Fibroblast of mammary gland (primary cell): ENCODE measurements at places on chromosomes 6 and 20.

- no peak for DNase-seq
Observed at GRCh38 chr20:6426287-6426891, 303.6 kb upstream of the FERMT1 start.

GRCh38 chr6:113065611-113066010, 718.5 kb downstream of the RFPL4B start:
- peak; percentile 50 for DNase-seq

GRCh38 chr6:81309811-81310210, 442.7 kb downstream of the TENT5A start:
- peak; percentile 15 for DNase-seq

DNA sequence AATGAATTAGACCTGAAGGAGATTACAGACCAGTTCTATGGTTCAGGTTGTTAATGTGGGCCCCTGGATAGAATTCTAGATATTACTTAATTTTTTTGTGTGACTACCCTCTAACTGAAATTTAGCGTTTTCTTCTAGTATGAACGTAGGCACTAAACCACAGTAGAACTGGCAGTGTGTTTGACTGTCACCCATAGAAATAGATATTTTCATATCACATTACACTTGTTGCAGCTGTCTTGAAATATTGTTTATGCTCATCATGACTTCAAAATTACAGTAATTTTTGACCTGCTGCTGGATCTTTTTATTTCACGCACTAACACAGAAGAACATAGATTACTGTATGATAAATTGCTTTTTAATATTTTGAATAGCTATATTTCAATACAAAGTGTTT, 31.6 kb downstream of the E2F3 start:
- no peak for DNase-seq

DNA sequence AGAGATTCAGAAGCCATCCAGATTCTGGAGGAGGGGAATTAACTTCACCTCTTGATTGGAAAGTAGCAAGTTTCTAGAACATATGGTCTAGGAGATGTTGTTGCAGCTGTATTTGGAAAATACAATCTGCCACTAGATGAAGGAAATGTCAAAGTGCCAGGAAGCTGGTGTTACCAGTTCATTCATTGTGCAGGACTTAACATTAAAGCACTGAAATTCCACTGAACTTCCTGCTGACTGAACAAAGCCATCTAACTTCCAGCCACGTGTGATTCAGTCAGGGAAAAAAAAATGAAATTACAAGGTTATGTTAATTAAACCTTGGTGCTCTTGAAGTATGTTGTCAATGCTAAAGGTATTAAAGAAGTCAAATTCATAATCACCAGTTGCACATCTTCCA, 321.5 kb upstream of the SASH1 start:
- DNase-seq = no peak

DNA sequence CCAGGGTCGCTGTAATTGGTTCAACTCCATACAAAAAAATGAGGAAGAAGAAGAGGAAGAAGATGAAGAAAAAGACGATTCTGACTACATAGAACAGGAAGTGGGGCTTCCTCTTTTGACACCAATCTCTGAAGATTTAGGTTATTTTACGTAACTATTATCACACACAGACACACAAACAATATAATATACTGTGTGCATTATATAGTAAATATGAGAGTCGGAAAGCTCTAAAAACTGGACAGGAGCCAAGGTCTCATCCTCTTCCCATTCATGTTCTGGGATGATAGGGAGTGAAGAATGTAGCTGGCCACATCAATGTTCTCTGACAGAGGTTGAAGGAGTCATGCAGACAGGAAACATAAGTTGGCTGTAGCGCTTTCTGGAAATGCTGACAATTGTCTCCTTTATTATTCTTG, 13.3 kb downstream of the RSPH4A start:
- no peak for DNase-seq

GRCh38 chr20:33840759-33841435, 29.7 kb downstream of the CHMP4B start:
- DNase-seq = no peak

- no peak for DNase-seq
Observed at GRCh38 chr6:4382362-4382853, 247.0 kb upstream of the ECI2 start.

- DNase-seq = no peak
Observed at GRCh38 chr6:136772685-136773472, 19.4 kb downstream of the MAP3K5 start.

DNA sequence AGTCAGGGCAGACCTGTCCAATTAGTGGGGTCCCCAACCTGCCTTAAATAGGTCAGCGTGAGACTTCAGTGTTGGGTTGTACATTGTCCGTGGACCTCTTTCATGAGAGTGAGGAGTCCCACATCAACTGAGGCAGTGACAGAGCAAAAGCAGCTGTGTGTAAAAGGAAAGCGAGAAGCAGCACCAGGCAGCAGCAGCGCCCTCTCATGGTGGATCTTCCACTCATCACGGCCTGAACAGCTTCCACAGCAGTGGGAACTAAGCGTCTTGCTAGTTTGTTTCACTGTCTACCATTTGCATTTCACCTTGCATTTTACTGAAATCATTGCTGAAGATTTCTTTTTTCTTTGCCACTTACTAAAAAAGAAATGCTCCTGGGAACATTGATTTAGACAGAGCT, 333.8 kb downstream of the PKHD1 start:
- no peak for DNase-seq

DNA sequence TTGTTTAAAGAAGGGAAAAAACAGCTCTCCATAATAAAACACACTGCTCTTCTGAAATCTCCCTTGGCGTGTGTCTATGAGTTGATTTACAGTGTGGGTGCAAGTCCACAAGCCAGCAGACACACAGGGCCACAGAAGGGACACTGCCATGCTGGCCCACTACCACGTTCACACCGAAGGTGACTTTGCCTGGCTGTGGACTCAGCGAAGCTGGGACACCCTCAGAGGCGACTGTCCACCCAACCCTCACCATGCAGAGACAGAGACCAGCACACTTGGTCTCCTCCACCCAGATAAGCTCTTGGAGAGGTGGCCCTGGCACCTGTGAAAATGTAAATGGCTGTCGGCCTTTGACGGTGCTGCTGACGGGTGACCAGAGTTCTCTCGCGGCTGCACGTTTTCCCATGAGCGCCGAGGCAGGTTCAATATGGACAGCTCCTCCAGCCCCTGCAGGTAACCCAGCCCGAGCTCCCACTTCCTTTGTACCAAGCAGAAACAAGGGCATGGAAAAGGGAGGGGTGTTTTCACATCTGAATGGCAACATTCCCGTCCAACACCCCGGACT, 78.0 kb downstream of the YTHDF1 start:
- no peak for DNase-seq

DNA sequence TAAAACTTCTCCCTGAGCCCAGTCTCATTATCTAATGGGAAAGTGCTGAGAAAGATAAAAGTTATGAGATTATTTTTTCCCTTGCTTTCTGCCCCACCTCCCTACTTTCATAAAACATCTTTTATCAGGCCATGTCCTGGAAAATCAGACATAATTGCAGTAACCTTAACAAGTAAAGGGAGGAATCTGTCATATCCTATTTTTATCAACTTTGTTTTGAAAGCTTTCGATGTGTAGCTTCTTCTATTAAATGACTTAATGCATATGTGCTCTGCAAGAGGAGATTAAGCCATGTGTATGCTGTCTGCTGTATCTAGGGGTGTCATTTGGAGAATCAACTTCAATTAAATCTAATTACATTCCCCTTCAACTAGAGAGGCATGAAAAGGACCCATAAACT, 408.9 kb downstream of the CBLN4 start:
- no peak for DNase-seq

GRCh38 chr6:65719101-65719500, 12.1 kb upstream of the EYS start:
- no peak for DNase-seq

DNA sequence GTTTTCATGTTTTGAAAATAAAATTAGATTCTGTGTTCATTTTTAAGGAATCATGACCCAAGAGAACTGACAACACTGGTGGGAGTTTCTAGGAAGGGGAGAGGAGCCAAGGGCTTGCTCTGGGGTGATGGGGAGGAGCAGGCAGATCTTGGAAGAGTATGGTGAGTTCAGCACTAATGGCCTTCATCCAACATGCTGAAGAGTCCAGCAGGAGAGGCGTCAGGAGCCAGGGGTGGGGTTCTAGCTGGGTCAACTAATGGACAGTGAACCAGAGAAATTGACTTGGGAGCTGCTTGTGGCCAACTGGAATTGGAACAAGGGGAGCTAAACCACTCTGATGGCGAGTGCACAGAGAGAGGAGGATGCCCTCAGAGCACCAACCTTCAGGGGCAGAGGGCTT, 107.1 kb downstream of the MRPL14 start:
- peak; percentile 81 for DNase-seq

- DNase-seq = no peak
Observed at GRCh38 chr20:50037123-50037522, 54.3 kb downstream of the SNAI1 start.

DNA sequence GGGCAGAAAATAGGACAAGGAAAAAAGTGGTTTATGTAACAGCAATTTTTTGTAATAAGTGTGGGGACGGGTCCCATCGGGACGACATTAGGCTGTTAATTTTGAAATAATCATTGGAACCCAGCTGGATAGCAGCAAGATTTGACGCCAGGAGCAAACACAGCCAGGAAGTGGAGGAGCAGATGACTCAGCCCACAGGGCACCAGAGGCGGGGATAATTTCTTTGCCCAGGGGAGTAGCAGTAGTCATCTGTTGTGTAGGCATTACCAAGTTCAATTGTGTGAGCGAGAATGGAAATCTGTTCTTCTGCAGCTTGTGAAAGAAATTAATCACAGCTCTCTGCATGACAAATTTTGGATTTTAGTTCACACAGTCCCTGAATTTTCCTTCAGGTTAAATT, 22.6 kb upstream of the RIN2 start:
- peak; percentile 91 for DNase-seq

DNA sequence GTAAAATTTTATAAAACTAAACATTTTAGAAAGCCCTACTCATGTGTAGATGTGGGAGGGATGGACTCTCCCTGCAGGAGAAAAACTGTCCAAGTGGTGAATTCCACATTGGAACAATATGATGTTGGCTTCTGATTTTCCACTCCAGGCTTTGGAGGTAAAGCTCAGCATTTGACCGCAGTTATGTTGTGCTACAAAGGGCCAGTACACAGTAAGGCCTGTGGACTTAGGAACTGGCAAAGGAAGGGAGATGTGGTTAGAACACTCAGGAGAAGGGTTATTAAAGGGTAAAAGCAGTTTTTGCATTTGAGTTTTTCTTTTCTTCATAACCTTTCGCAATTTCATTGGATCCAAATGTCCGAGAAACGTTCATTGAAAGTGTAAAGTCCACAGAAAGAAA, 150.3 kb upstream of the SASH1 start:
- DNase-seq = peak; percentile 98

GRCh38 chr6:37251211-37251780, 6.3 kb upstream of the TBC1D22B start:
- DNase-seq = peak; percentile 78

GRCh38 chr6:34350137-34350933, 42.1 kb downstream of the NUDT3 start:
- DNase-seq = no peak

- no peak for DNase-seq
Observed at GRCh38 chr20:47343007-47343472, 13.5 kb downstream of the ZMYND8 start.

DNA sequence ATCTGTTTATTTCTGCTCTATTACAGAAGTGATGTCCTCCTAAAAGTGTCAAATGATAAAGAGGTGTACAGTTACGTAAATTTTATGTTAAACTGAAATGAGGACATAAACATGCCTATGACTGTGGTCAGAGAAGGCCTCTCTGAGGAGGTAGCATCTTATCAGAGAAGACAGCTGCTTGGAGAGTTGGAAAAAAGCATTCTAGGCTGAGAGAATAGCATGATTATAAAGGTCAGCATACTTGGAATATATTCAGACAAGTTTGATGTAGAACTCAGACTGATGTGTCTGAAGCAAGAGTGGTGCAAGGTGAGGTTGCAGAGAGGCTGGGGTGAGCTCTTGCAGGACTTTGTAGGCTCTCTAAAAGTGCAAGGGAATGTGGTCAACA, 3.1 kb upstream of the PCNA start:
- no peak for DNase-seq

- no peak for DNase-seq
Observed at GRCh38 chr6:154134471-154135147, 95.6 kb downstream of the OPRM1 start.

GRCh38 chr6:81172056-81172740, 580.3 kb downstream of the TENT5A start:
- peak; percentile 71 for DNase-seq

DNA sequence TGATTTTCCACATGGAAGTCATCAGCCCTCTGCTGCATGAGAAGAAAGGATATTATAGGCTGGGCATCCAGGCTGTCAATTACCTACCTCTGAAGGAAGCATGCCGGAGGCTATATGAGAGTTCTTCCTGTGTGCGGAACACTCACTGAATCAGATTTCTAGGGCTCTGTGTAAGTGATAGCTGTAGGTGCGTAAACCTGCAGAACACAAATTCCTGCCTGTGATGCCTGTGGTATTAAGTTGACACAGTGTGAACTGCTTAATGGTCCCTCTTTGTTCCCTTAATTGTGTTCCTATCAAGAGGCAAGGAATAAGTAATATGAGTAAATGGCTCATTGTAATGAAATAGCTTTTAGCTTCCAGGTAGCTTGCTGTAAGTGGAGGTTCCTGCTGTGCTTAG, 103.3 kb downstream of the ANKS1A start:
- no peak for DNase-seq

DNA sequence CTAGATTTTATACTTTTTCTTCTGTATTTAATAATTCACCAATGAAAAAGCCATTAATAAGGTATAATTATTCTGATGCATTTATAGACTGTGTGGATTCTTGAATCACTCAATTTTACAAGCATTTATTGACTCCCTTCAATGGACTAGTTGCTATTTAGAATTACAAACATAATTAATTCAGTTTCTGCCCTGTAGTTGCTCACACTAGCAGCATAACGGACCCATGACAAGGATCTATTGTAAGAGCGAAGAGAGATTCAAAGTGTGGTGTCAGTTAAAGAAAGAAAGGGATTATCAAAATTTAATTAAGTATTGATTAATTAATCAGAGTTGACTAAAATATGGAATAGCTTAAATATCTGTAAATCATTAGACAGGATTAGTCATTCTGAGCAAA, 602.6 kb upstream of the PTCHD4 start:
- no peak for DNase-seq

DNA sequence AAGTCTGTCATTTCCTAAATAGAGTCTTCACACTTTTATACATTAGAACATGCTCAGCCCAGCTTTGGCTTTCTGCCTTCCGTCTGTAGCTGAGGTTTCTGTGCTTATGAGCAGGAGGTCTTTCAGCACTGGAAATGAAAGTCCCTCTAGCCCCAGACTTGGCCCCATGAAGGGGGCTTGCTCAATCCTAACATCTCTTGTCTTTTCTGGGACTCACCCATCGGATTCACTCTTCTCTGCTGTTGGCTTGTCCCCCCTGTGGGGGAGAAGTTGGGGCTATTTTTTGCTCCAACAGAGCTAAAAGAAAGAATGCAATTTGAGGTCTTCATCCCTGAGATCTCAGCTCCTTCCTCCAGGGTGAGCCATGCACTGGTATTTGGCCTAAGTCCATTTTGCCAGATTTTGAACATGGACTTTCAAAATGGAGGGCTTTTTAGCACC, 177.7 kb downstream of the MRPL14 start:
- DNase-seq = no peak
